ENCODE measurements at places on chromosomes 7 and 10. TPM values are rescaled to one million over a fixed set of nuclear protein-coding genes. Genes with fewer than 3 reads are reported as not detected.
A peak's percentile ranks its signal among the peaks of the same experiment; 100 is the strongest.

- no peak for ATAC-seq
These were observed 15.0 kb downstream of the PEX1 start for GRCh38 chr7:92513167-92513902.

DNA sequence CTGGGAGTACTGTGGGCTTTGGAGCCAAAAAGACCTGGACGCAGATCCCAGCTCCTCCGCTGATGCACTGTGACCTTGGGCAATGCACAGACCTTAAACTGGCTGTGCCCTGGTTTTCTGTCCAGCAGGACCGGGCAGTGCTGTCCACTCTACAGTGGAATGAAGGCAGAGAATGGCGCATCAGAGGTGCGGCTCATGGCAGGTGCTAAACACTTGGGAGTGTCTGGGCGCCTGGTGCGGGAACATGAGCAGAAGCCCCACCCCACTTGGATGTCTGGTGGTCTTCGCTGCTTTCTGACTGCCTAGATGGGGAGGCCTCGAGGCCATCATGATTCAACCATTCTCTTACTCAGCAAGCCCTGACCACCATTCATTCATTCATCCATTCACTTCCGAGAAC, 153.7 kb downstream of the GRK5 start:
- no peak for ATAC-seq

DNA sequence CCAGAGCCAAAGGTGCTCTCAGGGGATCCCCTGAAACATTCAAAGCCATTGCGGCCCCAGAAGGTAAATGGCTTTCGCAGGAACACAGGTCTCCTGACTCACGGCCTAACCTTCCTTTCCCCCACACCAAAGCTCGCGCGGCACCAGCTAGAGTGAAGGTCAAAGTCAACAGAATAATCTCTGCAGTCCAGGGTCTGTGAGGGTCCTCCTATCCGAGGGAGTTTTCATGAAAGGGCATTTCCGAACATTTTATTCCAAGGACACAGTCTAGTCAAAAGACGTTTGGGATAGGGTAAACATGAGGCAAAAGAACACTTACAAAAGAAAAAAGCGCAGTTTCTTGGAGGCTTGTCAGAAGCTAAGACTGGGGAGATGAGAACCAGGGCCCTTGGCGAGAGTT, 559 bp upstream of the STEAP2 start:
- ATAC-seq: peak; percentile 4

DNA sequence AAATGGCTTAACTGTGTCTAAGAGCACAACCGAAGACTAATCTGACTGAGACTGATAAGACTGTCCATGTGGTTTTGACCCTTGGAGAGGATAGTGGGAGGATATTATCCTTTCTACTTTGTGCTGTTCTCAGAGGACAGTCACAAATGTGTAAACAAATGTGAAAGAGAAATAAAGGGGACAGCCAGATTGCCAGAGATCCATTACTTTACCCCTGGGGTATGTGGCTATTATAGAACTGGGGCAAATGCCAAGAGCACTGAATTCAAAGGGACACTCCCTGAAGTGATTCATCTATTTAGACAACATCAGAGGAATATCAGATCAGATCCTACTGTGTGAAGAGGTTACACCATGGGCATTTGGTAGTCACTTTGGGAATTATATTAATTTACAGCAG, 154.7 kb downstream of the RNLS start:
- no peak for ATAC-seq

- ATAC-seq: no peak
These were observed 83.7 kb upstream of the EFCAB10 start for GRCh38 chr7:105664816-105665525.

- peak; percentile 50 for ATAC-seq
These were observed 43.6 kb downstream of the CNNM1 start for GRCh38 chr10:99372546-99373271.

DNA sequence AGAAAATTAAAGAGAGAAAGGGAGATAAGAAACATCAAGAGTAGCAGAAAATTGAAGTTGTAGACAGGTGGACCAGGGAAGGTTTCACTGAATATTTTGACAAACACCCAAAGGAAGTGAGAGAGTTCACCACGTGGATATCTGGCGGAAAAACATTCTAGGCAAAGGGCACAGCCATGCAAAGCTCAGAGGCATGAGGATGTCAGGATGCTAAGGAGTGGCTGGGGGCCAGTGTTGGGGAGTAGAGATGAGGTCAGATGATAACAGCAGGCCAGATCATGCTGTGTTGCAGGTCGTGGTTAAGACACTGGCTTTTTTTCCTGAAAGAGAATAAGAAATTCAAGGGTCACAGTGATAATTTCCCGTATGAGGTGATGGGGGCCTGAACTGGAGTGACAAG, 181.9 kb downstream of the DGKI start:
- ATAC-seq: no peak

DNA sequence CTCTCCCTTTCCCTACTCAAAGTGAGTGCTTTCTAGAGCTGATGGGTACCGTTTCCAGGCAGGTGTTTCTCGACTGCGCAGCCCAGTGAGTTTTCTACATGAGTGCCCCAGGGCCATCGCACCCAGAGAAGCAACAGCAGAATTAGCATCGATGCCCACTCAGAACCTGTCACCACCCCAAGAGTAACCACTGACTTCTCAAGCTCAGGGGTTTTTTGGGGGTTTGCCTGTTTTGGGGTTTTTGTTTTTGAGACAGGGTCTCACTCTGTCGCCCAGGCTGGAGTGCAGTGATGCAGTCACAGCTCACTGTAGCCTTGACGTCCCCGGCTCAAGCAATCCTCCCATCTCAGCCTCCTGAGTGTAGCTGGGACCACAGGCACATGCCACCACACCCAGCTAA, 25.7 kb downstream of the SNX8 start:
- no peak for ATAC-seq

GRCh38 chr7:92150450-92151017, 16.3 kb upstream of the CYP51A1 start:
- no peak for ATAC-seq

GRCh38 chr10:48525113-48525512, 79.8 kb downstream of the ARHGAP22 start:
- no peak for ATAC-seq

GRCh38 chr7:40354711-40355110, 219.9 kb downstream of the SUGCT start:
- ATAC-seq: no peak

DNA sequence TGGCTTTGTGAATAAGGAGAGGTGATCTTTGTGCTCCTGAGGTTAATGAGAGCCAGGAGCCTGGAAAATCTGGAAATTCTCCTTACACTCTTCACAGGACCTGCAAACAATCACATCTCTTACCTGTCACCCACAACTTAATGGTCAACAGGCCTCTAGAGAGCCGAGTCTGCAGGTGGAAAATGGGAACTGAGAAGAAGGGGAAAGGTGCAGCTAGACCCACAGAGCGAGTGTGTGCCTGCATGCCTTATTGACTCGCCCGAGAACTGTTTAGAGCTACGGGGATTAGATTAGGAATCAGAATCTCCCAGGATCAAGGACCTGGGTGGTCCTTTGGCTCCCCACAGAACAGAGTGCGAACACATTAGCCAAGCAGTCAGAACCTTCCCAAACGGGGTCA, 329.6 kb downstream of the PTEN start:
- ATAC-seq: no peak

GRCh38 chr10:57968328-57969016, 299.2 kb downstream of the IPMK start:
- ATAC-seq: no peak

DNA sequence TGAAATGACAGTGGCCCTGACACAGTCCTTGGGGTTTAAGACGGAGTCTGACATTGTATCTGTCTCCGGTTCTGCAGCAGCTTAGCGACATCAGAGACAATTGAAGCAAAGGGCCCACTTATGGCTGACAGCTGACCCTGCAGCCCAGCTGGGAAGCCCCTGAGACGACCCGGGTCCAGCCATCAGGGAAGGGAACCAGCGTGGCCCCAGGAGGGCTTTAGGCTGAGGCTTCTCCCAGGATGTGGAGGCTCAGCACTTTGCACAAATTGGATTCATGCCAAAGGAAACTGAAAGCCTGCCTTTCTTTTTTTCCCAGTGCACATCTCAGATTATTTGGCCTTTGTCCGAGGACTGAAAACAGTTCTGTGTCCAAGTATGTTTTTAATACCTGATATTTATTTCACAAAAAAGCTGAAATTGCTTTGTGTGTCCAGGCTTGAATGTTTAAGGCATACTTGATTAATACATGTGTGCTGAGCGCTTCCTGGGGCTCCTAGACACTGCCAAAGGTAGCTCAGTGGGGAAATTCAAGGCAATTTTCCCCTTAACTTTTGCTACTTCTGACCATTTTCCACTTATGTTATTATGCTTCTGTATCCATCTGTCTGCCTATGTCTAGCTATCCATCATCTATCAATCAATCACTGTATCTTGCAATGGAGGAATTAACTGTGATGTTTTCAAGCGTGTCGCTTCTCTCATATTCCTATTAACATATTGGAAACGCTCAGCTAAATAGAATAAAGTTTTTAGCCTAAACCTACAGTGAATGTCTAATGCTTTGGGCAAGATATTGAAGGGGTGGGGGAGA, 34.8 kb downstream of the KLF6 start:
- peak; percentile 42 for ATAC-seq

GRCh38 chr10:116138897-116139296, 134.1 kb downstream of the GFRA1 start:
- no peak for ATAC-seq

- no peak for ATAC-seq
These were observed 68.2 kb downstream of the CH25H start for GRCh38 chr10:89138755-89139490.

GRCh38 chr7:33831389-33832141, 73.8 kb upstream of the BMPER start:
- peak; percentile 80 for ATAC-seq

DNA sequence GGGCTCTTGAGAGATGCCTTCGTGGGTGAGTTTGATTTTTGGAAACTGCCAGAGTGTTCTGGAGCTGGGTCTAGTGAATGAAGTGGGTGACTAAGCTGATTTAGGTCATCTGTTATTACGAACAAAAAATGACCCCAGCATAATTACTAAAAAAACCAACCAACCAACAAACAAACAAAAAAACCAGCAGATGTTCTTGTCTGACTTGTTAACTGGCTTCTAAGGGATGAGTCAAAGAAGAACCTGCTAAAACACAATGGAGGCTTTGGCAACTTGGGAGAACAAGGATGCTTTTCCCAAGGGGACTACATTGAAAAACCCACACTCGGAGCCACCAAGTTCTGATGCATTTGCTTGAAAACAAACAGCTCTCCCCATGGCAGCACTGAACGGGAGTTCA, 11.5 kb downstream of the TACR2 start:
- ATAC-seq: no peak

- ATAC-seq: no peak
These were observed 2.4 kb upstream of the AIFM2 start for GRCh38 chr10:70135046-70135445.

- no peak for ATAC-seq
These were observed 6.7 kb downstream of the RNF216 start for GRCh38 chr7:5774790-5775189.

DNA sequence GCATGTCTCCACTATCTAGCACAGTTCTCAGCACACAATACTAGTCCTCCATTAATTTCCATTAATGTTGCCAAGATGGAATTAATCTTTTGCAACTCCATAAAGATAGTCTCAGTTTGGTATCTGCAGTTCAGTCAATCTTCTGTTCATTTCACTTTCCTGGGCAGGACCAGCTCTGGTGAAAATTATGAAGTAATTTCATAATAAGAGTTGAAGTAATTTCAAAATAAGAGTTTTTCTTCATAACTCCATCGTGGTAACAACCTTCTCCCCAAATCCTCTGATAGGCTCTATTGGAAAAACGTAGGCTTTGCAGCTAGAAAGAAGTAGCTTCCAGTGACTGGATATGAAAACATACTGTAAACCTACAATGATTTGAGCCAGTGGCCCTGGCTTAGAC, 618.2 kb downstream of the TYW1 start:
- no peak for ATAC-seq

DNA sequence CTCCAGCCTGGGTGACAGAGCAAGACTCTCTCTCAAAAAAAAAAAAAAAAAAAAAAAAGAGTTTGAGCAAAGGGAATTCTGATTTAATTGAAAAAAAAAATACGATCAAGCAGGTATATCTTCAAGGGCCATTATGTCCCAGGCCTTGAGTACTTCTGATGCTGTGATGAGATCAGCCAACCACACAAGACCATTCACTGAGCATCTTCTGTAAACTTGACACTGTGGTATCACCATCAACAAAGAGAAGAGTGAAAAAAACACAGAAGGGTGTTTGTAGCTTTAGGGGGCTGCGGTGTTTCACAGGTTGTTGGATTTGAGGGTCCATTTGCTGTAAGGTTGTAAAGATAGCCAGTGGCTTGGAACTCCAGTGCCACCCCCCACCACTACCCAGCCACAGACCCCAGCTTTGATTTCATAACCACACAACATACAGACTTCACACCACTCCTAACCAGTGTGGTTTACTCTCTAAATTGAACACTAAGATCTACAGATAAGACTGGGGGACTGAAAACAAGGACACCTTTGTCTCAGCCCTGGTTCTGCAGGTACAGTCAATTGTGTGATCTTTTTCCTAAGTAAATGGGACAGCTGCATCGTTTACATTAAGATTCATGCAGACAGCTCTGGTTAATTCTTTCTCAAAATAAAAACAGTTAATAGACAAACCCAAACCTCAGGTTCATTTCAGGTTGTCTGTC, 66.4 kb downstream of the CDC123 start:
- ATAC-seq: no peak

DNA sequence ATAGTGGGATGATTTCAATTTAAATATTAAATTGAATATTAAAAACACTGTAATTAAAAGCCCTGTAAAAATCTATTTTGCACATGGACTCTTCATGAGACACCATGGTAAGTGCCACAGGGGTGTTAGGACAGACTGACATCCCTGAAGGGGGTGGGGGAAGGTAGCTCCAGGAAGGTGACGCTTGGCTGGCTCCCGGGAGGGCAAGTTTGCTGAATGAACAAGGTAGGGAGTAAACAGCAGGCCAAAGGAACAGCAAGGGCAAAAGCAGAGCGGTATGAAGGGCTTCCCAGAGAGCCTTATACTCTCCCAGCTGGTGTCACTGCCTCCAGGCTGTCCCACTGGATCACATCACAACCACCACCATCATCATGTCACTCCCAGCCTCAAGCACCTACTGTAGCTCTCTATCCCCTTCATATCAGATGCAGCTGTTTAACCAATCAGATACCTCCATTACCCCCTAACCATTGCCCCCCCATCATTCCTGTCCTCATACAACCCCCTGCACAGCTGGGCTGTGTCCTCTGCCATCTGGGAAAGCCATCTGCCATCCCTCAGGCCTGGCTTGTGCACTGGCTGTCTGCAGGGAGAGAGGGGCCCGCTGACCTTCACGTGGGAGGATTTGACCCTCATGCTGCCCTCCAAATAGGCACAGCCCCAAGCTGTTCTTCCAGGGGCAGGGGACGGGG, 19.5 kb downstream of the HSPA12A start:
- no peak for ATAC-seq

Gene KIAA1217
- 12.8 TPM for total RNA-seq

Gene DHTKD1
- 16.5 TPM for total RNA-seq

Gene ACSM6
- total RNA-seq: not detected

Gene STAMBPL1
- 14.4 TPM for total RNA-seq

Gene FAM20C
- total RNA-seq: 67.2 TPM

Gene FIGNL1
- total RNA-seq: 5.7 TPM

Gene DUS4L
- 6.6 TPM for total RNA-seq

Gene PARP12
- 19.0 TPM for total RNA-seq

Gene SPACDR
- not detected for total RNA-seq

Gene TMEM273
- 19.4 TPM for total RNA-seq

Gene ACBD7
- not detected for total RNA-seq

Gene PITX3
- not detected for total RNA-seq

Gene SLC16A12
- total RNA-seq: 2.7 TPM

Gene WDFY4
- total RNA-seq: 5.1 TPM
